ENCODE measurements at places on chromosomes 2 and 18. TPM values are rescaled to one million over a fixed set of nuclear protein-coding genes. Genes with fewer than 3 reads are reported as not detected.
A peak's percentile ranks its signal among the peaks of the same experiment; 100 is the strongest.

Gene TRMT61B
- 8.0 TPM for polyA plus RNA-seq

Gene FAP
- polyA plus RNA-seq, result 135 TPM

GRCh38 chr2:215332872-215333595 is 21.2 kb downstream of the ATIC start:
- DNase-seq, result no peak

DNA sequence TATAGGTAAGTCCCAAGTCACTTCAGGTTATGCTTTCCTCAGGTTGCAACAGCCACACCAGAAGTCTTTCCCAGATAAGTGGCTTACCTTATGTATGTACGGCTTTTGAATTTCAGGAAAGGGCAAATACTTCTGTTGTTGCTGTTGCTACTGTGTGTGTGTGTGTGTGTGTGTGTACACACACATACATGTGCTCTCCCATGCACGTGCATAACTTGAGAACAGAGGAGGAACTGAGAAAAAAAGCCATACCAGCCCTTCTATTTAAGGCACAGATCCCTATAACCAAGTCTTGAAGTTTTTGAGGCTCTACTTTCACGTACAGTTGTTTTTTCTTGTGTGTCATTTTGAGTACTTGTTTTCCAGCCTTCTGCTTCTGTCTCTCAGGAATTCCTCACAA is 62.4 kb downstream of the WDPCP start:
- no peak for DNase-seq

- no peak for DNase-seq
Measured at GRCh38 chr2:3243804-3244203, 133.8 kb downstream of the EIPR1 start.

Gene MERTK
- polyA plus RNA-seq, result 0.11 TPM

DNA sequence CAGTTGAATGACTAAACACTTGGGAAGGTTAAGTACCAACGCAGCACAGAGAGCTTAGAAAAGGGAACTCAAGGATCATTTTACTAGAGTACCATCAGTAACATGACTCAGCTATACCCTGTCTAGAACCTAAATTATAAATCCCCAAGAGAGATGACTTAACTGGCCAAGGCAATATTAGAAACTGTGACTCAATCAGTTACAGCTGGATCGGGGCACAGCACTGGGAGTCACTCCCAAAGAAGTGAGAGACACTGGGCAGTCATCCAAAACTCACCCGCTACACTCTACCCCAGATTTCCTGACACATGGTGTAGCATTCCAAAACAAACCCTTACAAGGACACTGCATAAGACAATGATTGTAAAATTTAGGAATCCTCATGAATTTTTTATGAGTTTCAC is 17.7 kb downstream of the IWS1 start:
- peak; percentile 99 for DNase-seq

Gene C2orf72
- 0.17 TPM for polyA plus RNA-seq

- DNase-seq, result peak; percentile 58
Measured at GRCh38 chr2:37471994-37472393, 127.6 kb downstream of the QPCT start.

DNA sequence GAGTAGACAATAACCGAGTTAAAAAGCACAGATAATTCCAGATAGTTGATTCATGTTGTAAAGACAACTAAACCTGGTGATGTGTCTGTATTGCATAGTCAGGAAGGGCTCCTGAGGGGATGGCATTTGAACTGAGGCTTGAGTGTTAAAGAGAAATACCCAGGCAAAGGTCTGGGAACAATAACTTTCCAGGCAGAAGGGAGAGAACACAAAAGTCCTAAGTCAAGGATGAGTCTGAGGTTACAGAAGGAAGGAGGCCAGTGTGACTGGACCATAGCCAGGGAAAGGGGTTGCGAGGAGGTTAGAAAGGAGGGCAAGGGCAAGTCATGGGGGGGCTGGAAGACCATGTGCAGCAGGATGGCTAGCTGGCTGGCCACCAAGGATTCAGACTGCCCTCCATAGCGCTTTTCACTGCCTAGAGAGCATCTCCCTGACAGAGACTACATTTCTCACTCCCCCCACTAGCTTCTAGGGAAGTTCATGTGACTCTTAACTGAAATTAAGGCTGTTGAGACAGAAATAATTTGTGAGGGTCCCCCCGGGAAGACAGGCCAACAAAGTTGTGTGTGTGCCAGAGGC is 135.5 kb upstream of the CREB1 start:
- no peak for DNase-seq

Gene SERPINB3
- polyA plus RNA-seq, result not detected

Gene ITGB6
- 0.01 TPM for polyA plus RNA-seq

Gene BOK
- 29.4 TPM for polyA plus RNA-seq

- no peak for DNase-seq
Measured at GRCh38 chr2:201148434-201148990, 32.5 kb downstream of the CFLAR start.

Gene CCDC74B
- 2.7 TPM for polyA plus RNA-seq

DNA sequence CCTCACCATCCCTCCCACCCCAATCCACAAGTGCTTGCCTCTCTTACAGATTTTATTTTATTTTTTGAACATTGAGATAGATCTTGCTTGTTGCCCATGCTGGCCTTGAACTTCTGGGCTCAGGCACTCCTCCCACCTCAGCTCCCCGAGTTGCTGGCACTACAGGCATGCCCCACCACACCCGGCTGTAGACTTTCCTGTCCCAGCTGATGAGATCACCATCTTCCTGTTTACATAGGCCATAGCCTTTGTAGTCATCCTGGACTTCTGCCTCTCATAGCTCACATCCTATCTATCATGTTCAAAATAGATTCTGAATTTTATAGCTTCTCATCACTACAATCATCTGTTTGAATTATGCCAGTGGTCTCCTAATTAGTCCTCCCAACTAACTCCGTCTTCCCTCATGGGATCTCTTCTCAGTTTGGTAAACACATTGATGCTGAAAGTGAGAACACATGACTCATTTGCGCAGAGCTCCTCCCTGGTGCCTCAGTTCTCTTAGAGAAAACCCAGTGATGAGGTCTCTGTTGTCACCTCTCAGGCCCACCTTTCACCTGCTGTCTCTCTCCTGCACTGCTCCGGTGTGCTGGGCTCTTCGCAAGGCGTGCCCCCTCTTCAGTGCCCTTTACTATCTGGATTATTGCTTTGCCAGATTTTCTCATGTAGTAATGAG is 243.0 kb downstream of the ZNF407 start:
- DNase-seq, result no peak

GRCh38 chr18:49251451-49251850 is 209.0 kb downstream of the DYM start:
- DNase-seq, result no peak

DNA sequence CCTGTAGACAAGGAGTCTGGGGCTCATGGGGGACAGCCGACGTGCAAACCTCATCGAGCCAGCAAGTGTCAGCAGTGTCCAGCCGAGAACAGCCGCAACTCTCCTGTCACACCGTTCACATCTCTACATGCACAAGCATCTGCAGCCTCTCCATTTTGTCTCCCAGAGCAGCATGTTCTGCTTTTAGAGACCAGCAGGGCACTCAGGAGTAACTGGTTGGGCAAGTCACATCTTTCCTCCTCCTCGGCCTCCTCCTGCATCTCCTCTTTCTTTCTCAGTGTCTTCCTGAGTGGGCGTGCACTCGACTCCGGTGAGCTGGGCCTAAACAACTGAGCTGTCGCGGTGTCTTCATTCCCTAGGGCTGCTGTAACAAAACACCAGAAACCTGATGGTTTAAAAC is 249.9 kb downstream of the SH3BP4 start:
- no peak for DNase-seq

DNA sequence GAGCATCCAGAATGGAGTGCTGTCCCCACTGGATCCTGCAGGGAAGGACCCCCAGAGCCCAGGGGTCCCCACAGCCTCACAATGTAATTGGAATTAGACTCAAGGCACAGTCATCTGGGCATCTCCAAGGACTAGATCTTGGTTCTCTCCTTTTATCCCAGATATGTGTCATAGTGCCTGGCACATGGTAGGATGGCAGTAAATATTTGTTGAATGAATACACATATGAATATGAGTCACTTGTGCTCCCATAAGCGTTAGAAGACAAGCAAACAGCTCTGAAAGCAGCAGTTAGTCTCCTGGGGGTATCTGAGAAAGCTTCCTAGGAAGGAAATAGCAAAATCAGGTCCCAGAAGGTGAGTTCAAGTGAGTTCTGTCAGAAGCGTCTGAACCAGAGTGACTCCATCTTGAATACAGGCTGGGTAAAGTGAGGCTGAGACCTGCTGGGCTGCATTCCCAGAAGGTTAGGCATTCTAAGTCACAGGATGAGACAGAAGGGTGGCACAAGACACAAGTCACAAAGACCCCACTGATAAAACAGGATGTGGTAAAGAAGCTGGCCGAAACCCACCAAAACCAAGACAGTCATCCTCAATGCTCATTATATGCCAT is 234.1 kb upstream of the ID2 start:
- DNase-seq, result peak; percentile 44

DNA sequence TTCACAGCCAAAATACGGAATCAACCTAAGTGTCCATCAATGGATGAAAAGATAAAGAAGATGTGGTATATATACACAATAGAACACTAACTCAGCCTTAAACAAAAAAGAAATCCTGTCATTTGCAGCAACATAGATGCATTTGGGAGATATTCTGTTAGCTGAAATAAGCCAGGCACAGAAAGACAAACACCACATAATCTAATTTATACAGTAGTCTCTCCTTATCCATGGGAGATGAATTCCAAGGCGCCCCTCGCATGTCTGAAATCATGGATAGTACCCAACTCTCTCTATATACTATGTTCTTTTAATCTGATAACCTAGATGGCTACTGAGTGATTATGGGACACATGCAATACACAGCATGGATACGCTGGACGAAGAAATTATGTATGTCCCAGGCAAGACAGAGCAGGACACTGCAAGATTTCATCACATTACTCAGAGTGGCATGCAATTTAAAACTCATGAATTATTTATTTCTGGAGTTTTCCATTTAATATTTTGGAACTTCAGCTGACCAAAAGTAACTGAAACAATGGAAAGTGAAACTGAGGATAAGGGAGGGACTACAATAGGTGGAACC is 39.5 kb downstream of the ORC4 start:
- no peak for DNase-seq

GRCh38 chr2:236562434-236562833 is 7.2 kb upstream of the ACKR3 start:
- DNase-seq, result no peak

Gene DAW1
- polyA plus RNA-seq, result not detected

DNA sequence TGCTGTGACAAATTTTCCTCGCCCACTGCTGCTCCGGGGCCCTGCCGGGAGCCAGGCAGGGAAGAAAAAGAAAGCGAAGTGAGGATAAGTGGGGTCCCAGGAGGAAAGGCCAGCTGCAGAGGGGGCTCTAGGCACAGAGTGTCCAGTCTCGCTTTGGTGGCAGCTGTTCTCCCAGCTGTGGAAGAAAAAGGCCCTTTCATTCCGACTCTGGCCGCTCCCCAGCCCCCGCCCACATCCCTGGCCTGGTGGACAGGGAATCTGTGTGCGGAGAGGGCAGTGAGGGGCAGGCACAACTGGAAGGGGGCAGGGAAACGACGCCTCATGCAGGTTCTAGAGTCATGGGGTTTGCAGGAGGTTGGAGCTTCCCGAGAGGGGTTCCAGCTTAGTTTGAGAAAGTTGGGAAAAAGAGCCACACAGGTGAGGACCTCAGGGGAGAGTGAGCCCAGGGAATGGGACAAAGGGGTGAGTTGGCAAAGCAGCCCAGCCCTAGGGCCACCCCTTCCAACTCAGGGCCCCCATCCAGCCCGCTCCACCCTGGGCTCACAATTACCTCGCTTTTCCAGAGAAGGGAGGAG is 1.8 kb downstream of the RTKN start:
- DNase-seq, result no peak

DNA sequence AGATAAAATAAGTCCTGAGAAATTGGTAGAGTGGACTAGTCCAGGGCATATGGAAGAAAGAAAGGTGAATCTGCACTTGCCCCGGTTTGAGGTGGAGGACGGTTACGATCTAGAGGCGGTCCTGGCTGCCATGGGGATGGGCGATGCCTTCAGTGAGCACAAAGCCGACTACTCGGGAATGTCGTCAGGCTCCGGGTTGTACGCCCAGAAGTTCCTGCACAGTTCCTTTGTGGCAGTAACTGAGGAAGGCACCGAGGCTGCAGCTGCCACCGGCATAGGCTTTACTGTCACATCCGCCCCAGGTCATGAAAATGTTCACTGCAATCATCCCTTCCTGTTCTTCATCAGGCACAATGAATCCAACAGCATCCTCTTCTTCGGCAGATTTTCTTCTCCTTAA is 9.8 kb downstream of the SERPINB13 start:
- no peak for DNase-seq

DNA sequence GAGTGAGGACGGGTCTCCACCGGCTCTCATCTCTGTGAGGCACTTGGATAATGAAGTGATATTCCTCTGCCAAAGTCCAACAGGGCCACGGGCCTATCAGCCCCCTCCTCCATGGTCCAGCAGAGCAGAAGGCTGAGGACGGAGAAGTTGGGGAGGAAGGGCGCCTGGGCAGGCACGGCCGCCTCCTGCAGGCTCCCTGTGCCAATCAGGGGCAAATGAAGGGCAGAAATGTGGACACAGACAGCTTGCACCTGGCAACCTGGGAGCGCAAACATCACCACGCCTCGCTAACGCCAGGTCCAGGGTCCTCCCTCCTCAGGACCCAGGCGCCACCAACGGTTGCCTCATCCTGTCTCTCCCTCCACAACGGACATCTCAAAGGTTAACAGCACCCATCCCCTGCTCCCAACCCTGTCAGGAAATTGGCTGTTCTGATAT is 24.3 kb downstream of the SMAD7 start:
- DNase-seq, result no peak

Gene GPR148
- not detected for polyA plus RNA-seq

Data from BJ (cell line).